ENCODE measurements at places on chromosomes 11 and 22. TPM values are rescaled to one million over a fixed set of nuclear protein-coding genes. Genes with fewer than 3 reads are reported as not detected.

Gene TSGA10IP
- not detected for total RNA-seq

Gene BDNF
- 8.0 TPM for total RNA-seq

Gene HOATZ
- not detected for total RNA-seq

Gene CCDC116
- 0.36 TPM for total RNA-seq

Gene MPZL2
- not detected for total RNA-seq

Gene C11orf16
- not detected for total RNA-seq

Gene SCN2B
- not detected for total RNA-seq

Gene SLC6A5
- total RNA-seq, result not detected

Gene OR51E2
- total RNA-seq, result not detected

Gene TSKU
- 24.2 TPM for total RNA-seq

Gene P2RX6
- 5.1 TPM for total RNA-seq

DNA sequence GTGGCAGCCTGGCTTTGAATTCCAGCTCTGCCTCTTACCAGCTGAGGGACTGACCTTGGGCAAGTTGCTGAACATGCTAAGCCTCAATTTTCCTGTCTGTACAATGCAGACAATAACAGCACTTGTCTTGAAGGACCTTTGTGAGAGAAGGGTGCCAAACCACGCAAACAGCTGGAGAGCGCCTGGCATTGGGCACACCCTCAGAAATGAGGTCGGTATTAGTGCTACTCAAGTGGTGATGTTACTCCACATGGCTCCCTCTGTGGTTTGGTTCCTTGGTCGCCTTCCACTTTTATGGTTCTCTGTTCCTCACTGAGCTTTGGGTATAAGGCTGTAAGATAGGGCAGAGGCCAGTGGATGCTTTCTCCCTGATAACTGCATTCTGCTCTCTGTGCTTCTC is 8.2 kb downstream of the UBASH3B start:
- peaks cover 21% of the 10 kb centered on the region for H3K4me1 ChIP-seq
- H3K4me3 ChIP-seq, result no peak overlapping the region
- peaks cover 5% of the 10 kb centered on the region for H3K36me3 ChIP-seq
- no peaks in the 10 kb centered on the region for H3K27me3 ChIP-seq
- no peak overlapping the region for H3K27ac ChIP-seq

GRCh38 chr11:16820324-16821092 is 82.1 kb downstream of the C11orf58 start:
- peaks cover 14% of the 10 kb centered on the region for H3K4me1 ChIP-seq
- H3K36me3 ChIP-seq, result no peaks in the 10 kb centered on the region
- peak; percentile 92 for DNase-seq
- no peak overlapping the region for H3K27ac ChIP-seq
- no peaks in the 10 kb centered on the region for H3K27me3 ChIP-seq

DNA sequence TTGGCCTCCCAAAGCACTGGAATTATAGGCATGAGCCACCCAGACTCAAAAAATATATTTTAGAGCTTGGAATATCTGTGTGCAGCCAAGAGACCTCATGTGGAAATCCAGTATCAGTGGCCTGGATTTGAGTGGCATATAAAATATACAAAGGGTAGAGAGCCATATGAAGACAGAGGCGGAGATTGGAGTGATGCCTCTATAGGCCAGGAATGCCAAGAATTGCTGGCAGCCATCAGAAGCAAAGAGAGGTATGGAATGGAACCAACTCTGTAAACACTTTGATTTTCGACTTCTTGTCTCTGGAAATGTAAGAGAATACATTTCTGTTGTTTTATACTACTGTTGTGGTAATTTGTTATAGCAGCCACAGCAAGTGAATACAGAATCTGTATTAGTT is 123.0 kb downstream of the PLEKHA7 start:
- peaks cover 21% of the 10 kb centered on the region for H3K4me1 ChIP-seq
- no peaks in the 10 kb centered on the region for H3K36me3 ChIP-seq
- H3K4me3 ChIP-seq, result no peak overlapping the region

GRCh38 chr11:44258190-44258489 is 51.8 kb downstream of the ALX4 start:
- H3K27ac ChIP-seq, result no peak overlapping the region
- H3K27me3 ChIP-seq, result no peaks in the 10 kb centered on the region
- no peaks in the 10 kb centered on the region for H3K36me3 ChIP-seq
- no peaks in the 10 kb centered on the region for H3K4me1 ChIP-seq
- DNase-seq, result no peak

GRCh38 chr11:11411401-11411985 is 58.4 kb upstream of the CSNK2A3 start:
- peaks cover 13% of the 10 kb centered on the region for H3K4me1 ChIP-seq
- peaks cover 8% of the 10 kb centered on the region for H3K27me3 ChIP-seq
- no peak for DNase-seq
- no peaks in the 10 kb centered on the region for H3K36me3 ChIP-seq
- no peak overlapping the region for H3K27ac ChIP-seq

DNA sequence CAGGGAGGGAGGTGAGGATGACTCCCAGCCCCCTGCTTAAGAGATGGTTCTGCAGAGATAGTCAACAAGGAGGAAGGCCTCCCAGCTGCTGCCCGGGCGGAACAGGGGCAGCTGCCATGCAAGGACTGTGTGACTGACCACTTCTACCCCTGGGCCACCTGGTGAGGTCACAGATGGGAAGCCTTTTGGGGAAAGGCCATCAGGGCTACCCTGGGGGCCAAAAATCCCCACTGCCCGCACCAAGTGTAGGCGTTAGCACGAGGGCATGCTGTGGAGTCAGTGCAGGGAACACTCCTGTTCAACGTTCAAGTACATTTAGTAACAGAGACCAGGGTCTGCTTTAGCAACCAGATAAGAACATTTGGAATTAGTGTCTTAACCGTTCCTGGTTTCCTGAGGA is 372.9 kb downstream of the BRD1 start:
- H3K4me3 ChIP-seq, result no peak overlapping the region
- H3K27ac ChIP-seq, result no peak overlapping the region
- H3K4me1 ChIP-seq, result no peaks in the 10 kb centered on the region
- DNase-seq, result peak; percentile 19

DNA sequence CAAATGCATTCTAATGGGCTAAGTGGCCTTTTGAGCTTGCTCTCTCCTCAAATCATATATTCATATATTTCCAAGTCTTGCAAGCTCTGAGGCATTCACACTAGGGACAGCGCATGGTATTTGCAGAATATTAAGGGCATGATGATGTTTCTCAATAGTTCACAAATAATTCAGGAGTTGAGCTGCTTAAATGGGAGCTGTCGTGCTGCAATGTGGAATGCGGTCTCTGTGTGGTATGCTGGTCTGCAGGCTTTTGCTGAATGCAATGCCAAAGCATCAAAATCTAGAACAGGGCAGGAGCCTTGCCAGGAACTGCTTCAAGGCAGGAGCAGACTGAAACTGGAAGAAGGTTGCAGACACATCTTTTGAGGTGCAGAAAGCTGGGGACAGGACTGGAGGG is 1060.0 kb downstream of the TBC1D22A start:
- H3K4me3 ChIP-seq, result no peak overlapping the region
- no peak overlapping the region for H3K27ac ChIP-seq

DNA sequence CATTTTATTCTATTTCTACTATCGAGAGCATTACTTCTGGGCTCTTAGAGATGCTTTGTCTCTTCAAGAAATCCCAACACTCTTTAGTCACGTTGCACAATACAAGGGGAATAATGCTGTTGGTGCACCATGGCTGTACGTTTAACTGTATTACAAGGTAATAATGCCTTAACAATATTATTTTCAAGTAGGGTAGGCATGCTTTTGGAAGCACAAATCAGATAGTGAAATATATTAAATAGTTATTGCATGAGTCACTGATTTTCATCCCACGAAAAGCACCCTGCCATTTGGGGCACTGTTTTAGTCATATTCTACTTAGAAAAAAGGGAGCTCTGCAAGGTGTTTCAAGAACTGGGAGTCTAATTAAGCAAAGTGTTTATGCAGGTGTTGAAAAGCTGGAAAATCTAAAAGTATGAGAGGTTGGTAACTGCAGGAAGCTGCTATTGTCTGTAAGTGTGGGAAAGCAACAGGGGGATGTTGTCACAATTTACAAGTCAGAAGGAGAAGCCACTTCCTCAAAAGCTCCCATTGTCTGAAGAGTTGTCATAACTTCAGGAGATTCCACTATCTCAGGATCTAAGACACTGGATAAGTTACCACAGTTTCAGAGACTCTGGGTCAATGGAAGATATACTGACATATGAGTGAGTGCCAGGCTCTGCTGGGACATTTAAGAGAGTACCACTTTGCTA is 218.2 kb downstream of the JRKL start:
- no peaks in the 10 kb centered on the region for H3K27me3 ChIP-seq
- no peaks in the 10 kb centered on the region for H3K4me1 ChIP-seq
- H3K27ac ChIP-seq, result no peak overlapping the region

- peaks cover 11% of the 10 kb centered on the region for H3K4me1 ChIP-seq
- no peaks in the 10 kb centered on the region for H3K27me3 ChIP-seq
- H3K27ac ChIP-seq, result no peak overlapping the region
- peaks cover 6% of the 10 kb centered on the region for H3K36me3 ChIP-seq
- H3K4me3 ChIP-seq, result no peak overlapping the region
These were observed 248.8 kb downstream of the TBC1D22A start for GRCh38 chr22:47011131-47011858.

DNA sequence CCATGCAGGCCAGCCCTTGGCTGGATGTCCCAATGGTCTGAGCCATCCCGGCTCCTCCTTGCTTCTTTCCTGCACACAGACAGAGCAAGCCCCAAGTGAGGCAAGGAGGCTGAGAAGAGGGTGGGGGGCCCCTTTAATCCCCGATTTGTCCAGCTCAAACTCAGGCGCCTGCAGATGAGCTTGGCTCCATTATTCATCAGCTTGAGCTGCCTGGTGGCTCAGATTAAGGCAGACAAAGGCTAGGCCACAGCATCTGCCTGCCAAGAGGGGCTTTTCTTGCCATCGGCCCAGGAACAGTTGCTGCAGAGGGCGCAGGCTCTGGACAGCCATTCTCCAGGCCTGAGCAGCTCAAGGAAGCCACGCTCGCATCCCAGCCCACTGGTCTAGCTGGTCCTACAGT is 35.4 kb downstream of the LMO1 start:
- H3K4me1 ChIP-seq, result no peaks in the 10 kb centered on the region
- no peak overlapping the region for H3K4me3 ChIP-seq
- no peaks in the 10 kb centered on the region for H3K36me3 ChIP-seq
- H3K27ac ChIP-seq, result no peak overlapping the region
- no peaks in the 10 kb centered on the region for H3K27me3 ChIP-seq

GRCh38 chr11:59173080-59173963 is 1.4 kb downstream of the DTX4 start:
- peaks cover 36% of the 10 kb centered on the region for H3K27me3 ChIP-seq
- peak overlapping the region; percentile 75 for H3K4me3 ChIP-seq
- H3K4me1 ChIP-seq, result peaks cover 14% of the 10 kb centered on the region

- H3K4me1 ChIP-seq, result peaks cover 38% of the 10 kb centered on the region
- no peaks in the 10 kb centered on the region for H3K27me3 ChIP-seq
- DNase-seq, result peak; percentile 90
- H3K4me3 ChIP-seq, result no peak overlapping the region
- peak overlapping the region; percentile 82 for H3K27ac ChIP-seq
These were observed 4.3 kb downstream of the SELENOM start for GRCh38 chr22:31103111-31103510.

DNA sequence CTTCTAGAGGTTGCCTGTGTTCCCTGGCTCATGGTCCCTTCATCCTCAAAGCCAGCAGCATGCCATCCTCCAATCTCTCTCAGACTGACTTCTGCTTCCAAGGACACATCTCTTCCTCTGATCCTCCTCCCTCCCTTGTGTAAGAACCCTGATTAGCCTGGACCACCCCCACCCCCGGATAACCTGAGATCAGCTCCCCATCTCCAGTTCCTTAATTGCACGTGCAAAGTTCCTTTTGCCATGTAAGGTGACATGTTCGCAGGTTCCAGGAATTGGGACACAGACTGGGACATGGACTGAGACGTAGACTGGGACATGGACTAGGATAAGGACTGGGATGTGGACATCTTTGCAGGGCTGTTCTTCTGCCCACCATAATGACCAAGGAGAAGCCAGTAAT is 925.3 kb downstream of the TBC1D22A start:
- H3K27me3 ChIP-seq, result no peaks in the 10 kb centered on the region
- H3K36me3 ChIP-seq, result no peaks in the 10 kb centered on the region
- H3K4me1 ChIP-seq, result no peaks in the 10 kb centered on the region
- DNase-seq, result no peak
- no peak overlapping the region for H3K4me3 ChIP-seq

DNA sequence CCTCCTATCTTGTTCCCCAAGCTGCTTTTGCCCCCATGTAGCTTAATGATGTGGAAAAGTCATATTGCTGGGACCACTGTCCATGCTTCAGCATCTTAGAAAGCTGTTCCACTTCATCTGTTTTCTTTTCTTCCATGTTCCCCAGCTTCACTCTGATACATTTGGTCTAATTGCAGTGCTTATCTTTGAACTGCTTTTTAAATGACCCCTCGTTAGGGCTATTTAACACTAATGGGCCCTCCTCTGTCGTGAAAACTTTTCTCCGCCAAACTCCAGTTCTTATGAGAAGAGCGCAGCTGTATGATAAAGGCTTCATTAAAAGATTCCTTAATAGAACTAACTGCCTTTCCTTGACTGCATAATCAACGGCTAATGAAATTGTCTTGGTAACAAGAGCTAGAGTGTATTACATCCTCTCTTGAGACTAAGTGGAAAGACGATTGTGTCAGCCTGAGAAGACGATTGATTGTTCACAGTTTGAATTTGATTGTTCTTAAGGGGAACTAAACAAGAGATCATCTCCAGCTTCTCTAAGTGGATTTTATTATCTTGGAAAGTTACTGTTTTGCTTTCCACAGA is 165.0 kb upstream of the MTNR1B start:
- H3K36me3 ChIP-seq, result no peaks in the 10 kb centered on the region
- no peak overlapping the region for H3K27ac ChIP-seq
- H3K4me1 ChIP-seq, result no peaks in the 10 kb centered on the region
- DNase-seq, result no peak

GRCh38 chr11:74710281-74710938 is 20.8 kb downstream of the CHRDL2 start:
- no peak overlapping the region for H3K27ac ChIP-seq
- H3K4me1 ChIP-seq, result no peaks in the 10 kb centered on the region
- H3K27me3 ChIP-seq, result no peaks in the 10 kb centered on the region
- no peak overlapping the region for H3K4me3 ChIP-seq

GRCh38 chr11:44388828-44389657 is 79.1 kb upstream of the ALX4 start:
- H3K4me3 ChIP-seq, result no peak overlapping the region
- no peak overlapping the region for H3K27ac ChIP-seq
- H3K36me3 ChIP-seq, result no peaks in the 10 kb centered on the region
- peaks cover 21% of the 10 kb centered on the region for H3K27me3 ChIP-seq

GRCh38 chr22:29892315-29893156 is 9.6 kb downstream of the MTMR3 start:
- no peak overlapping the region for H3K27ac ChIP-seq
- no peaks in the 10 kb centered on the region for H3K4me1 ChIP-seq
- no peak overlapping the region for H3K4me3 ChIP-seq
- H3K27me3 ChIP-seq, result no peaks in the 10 kb centered on the region

- H3K27ac ChIP-seq, result no peak overlapping the region
- peak; percentile 84 for DNase-seq
- no peaks in the 10 kb centered on the region for H3K27me3 ChIP-seq
These were observed 6.5 kb downstream of the ADORA2A start for GRCh38 chr22:24433828-24434470.

GRCh38 chr11:107538239-107538638 is 27.3 kb downstream of the ALKBH8 start:
- H3K36me3 ChIP-seq, result no peaks in the 10 kb centered on the region
- no peaks in the 10 kb centered on the region for H3K27me3 ChIP-seq
- no peak for DNase-seq
- H3K4me1 ChIP-seq, result no peaks in the 10 kb centered on the region
- no peak overlapping the region for H3K27ac ChIP-seq
